Uterus (tissue), 4 donors: ENCODE measurements at places on chromosomes 7 and 10. TPM values are rescaled to one million over a fixed set of nuclear protein-coding genes. Genes with fewer than 3 reads are reported as not detected.

MOGAT3 gene
- total RNA-seq = not detected

BTBD16 gene
- total RNA-seq = 0.46 TPM

CC2D2B gene
- total RNA-seq = 3.3 TPM

DNA sequence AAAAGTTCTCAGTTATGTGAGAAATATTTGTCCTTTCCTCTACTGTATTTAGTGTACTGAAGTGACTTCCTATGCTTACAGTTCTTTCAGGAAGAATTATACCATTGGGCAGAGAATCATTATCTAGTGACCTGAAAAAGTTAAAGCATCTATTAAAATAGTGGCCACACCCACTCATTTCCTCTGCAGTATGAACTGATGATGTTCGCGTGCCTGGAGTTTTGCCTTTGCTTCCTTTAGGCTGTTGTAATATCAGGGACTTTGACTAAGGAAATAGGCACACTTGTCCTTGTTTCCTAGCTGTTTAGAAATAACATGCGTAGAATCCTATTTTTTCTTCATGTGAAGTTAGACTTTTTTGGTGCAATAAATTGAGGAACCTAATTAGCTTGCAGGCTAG, 100.7 kb downstream of the ZMYND11 start:
- no peaks in the 10 kb centered on the region for H3K27me3 ChIP-seq
- no peaks in the 10 kb centered on the region for H3K36me3 ChIP-seq
- H3K4me1 ChIP-seq = no peaks in the 10 kb centered on the region
- H3K4me3 ChIP-seq = no peak overlapping the region
- no peak overlapping the region for H3K27ac ChIP-seq
- no peak for DNase-seq

DNA sequence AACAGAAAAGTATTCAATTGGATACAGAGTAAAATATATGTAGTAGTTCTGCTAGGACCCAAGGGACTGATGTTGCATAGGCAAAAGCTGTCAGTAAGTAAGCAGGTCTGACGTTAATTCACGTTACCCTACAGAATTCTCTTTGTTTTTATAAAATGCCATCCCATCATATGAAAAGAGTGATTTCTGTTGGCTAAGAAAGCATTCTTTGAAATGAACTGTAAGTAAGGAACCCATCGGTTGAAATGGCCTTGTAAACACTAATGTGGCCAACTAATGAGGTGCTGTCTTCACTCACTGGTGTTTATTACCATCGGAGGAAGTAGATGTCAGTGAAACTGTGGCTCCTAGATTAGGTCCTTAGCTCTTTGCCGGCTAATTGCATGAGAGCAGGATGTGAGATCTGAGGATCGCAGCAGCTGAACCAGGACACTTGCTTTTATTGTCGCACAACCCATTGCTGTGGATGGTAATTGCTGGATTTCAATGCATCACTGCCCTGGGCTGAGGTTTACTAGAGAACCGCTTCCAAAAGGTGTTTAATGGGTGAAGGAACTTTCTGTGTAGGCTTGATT, 49.5 kb downstream of the UBE3C start:
- no peak overlapping the region for H3K27ac ChIP-seq
- H3K36me3 ChIP-seq = no peaks in the 10 kb centered on the region
- no peak for DNase-seq
- H3K27me3 ChIP-seq = no peaks in the 10 kb centered on the region
- H3K4me3 ChIP-seq = no peak overlapping the region

DNA sequence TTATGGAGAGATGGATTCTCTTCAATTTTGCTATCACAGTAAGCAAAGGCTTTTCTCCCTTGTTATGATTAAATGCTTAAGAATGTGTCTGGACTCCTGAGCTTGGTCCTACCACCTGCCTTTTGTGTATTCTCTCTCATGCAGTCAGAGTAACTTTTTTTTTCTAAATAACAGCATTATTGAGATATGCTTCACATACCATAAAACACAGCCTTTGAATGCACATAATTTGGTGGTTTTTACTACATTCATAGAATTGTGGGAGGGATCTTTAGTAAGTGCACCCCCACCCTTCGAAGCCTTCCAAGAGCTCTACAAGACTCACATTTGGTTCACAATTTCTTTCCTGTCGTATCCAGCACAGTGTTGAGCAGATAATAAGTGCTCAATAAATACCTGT, 175.5 kb downstream of the ADAM12 start:
- no peak overlapping the region for H3K27ac ChIP-seq
- no peaks in the 10 kb centered on the region for H3K27me3 ChIP-seq
- H3K4me1 ChIP-seq = no peaks in the 10 kb centered on the region
- no peaks in the 10 kb centered on the region for H3K36me3 ChIP-seq
- DNase-seq = no peak

GRCh38 chr7:85454904-85455303, 268.0 kb upstream of the SEMA3D start:
- no peak for DNase-seq
- no peaks in the 10 kb centered on the region for H3K36me3 ChIP-seq
- no peaks in the 10 kb centered on the region for H3K27me3 ChIP-seq
- H3K4me1 ChIP-seq = no peaks in the 10 kb centered on the region
- no peak overlapping the region for H3K4me3 ChIP-seq
- no peak overlapping the region for H3K27ac ChIP-seq

GRCh38 chr10:34113504-34114225, 701.4 kb downstream of the PARD3 start:
- no peak overlapping the region for H3K27ac ChIP-seq
- DNase-seq = no peak
- no peak overlapping the region for H3K4me3 ChIP-seq
- no peaks in the 10 kb centered on the region for H3K4me1 ChIP-seq
